Omental fat pad (tissue), 4 donors: ENCODE measurements at places on chromosomes 7 and 10.

DNA sequence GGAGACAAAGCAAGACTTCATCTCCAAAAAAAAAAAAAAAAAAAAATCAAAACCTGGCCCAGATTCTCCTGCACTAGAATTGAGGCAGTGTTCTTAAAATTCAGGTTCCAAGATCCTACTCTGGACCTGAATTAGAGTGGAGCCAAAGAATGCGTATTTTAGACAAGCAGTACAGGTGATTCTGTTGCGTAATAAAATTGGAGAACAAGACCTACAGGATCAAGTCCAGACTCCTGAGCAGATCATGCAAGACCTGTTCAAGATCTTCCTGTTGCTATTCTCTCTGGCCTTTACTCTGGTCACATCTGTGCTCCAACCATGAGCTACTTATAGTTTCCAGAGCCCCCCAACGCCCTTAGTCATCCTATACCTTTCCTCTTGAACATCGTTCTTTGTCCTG, 51.5 kb upstream of the RSBN1L start:
- no peak for DNase-seq

DNA sequence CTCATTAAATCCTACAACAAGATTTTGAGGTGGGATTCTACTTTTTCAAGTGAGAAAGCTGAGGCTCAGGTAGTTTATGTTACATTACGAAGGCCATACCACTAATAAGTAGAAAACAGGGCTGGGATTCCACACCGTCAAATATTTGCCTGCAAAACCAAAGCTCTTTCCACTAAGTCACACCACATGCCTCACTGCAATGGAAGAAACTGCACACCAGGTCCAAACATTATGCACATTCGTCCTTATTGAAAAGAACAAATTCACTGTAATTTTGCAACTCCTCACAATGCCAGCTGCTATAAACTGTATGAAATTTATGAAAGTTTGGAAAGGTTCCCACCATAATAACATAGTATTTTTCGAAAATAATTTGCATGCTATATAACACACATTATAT, 66.5 kb downstream of the DGKB start:
- no peak for DNase-seq

GRCh38 chr7:115008465-115009114, 86.7 kb downstream of the MDFIC start:
- DNase-seq, result no peak

- no peak for DNase-seq
Observed at GRCh38 chr10:33820531-33820930, 486.1 kb upstream of the NRP1 start.

DNA sequence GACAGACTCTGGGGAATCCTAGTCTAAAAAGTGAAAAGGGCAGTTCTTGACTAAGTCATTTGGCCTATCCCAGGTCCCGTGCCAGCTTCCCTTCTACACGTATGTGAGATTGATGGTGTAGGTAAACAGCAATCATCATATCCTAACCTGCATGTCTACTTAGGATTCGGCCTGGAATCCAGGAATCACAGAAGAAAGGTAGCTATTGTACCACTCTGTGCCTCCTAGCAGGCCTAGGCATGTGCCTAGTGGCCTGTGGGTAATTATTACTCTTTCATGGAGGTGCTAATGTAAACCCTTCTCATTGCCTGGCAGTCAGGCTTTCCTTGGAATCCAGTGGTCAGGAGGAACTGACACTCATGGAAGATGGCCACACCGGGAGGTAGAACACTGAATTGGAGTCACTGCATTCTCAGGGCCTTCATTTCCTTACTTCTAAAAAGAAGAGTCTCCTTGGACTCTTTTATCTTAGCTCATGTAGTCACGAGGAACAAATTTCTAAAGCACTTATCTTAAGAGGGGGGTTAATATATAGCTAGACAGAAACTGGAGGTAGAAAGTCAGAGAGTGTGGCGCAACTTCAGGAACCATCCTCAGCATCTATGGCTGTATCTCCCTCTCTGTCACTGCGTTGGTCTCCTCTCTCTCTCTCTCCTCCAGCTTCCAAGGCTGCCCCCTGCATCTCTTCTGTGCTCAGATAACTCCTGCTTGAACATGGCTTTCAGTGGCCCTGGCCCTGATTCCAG, 122.5 kb downstream of the C1GALT1 start:
- DNase-seq, result no peak

GRCh38 chr7:38893061-38893460, 15.9 kb downstream of the VPS41 start:
- DNase-seq, result no peak

DNA sequence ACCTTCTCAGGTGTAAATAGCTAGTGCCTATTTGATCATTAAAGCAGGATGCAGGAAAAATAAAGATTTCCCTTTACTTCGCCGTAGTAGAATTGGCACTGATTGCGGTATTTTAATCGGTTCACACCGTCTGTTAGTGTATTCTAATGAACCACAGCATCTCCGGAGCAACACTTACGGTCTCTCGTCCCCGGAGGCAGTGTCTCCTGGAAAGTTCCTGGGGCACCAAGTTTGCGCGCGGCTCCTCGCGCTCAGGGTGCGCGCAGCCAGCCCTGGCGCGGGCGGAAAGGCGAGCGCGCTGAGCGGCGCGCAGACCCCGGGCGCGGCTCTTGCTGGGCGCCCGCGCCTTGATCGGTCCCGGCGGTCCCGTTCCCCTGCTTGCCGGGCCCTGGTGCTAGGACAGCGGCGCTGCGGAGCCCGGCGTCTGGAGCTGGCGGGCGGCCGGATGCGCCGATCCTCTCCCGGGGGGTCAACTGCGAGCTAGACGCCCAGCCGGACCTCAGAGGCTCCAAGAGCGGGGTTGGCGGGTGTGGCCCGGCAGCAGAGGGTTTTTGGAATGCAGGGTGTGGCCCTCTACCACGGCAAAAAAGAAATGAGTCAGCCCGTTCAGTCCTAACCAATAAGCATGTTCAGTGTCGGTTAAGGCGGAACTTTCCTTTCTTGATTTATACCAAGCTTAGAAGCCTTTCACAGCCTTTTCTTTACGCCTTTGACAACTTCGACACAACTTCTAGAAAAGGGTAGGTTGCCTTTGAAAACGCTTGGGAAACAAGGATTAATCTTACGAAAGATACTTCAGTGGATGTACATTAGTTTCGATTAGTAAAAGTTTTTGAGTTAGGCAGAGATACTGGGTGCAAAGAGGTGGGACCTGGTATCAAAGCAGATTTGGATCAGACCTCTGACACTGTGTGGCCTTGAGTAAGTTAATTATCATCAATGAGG, 166.8 kb upstream of the ASAH2 start:
- no peak for DNase-seq

- DNase-seq, result no peak
Observed at GRCh38 chr10:48361176-48361575, 54.7 kb downstream of the MAPK8 start.

GRCh38 chr7:93923942-93924341, 2.4 kb downstream of the GNG11 start:
- DNase-seq, result no peak

DNA sequence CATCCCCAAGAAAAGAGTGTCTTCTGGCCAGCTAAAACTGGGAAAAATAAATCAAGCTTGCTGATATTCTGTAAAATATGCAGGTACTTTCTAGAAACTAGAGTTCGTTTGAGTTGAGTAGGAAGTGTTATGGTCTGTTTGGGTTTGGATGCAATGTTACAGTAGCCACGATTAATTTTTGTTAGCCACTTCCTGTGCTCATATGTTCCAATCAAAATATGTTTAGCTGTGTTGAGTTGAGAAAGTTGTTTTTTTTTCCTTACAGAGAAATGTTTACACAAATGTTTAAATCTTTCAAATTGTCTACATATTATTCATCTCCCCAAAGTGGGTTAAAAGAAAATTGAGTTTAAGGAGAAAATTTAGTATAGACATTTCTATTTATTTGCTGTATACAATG, 11.3 kb upstream of the LAMB1 start:
- no peak for DNase-seq

- DNase-seq, result no peak
Observed at GRCh38 chr10:118590334-118590733, 5.1 kb downstream of the PRLHR start.

DNA sequence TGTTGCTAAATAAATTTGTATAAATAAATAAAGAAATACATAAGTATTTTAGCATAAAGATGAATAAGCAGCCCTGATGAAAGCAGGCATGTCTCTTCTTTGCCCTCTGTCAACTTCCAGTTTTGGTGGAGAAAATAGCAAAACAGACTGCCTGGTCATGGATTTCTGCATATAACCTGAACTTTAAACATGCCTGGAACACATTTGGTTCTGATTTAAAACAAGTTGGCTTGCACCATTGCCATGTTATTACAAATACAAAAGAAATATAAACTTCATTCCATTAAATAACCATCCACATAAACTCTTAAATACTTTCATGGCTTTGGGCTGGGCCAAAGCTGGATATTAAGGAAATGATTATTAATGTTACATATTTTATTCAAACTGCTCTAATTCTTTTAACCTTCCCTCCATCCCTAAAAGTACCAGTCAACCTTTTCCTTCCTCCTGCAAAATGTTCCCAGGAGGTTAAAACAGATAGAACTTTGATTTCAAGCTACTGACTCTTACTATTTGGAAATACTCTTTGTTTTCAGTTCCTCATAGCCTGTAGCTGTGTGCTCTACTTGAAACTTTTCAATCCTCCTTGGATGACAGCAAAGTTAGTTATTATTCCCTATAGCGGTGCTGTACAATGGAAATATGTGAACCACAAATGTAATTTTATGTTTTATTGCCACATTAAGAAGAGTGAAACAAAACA, 96.3 kb downstream of the BICC1 start:
- DNase-seq, result no peak

DNA sequence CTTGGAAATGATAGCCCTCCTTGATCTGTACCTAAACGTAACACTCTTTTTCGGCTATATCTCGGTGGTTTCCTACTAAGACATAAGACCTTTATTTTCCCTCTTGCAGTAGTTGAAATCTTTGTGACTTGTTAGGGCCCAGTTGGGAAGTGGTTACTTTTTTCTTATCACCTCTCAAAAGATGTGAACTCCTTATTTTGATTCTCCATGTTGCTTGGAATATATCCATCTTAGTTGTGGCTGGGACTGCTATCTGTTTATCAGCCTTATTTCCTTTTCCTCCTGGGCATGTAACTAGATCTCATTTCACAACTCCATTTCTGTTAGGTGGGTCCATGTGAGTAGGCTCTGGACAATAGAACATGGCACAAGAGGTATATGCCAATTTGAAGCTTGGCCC, 4.1 kb upstream of the CPED1 start:
- DNase-seq, result no peak

DNA sequence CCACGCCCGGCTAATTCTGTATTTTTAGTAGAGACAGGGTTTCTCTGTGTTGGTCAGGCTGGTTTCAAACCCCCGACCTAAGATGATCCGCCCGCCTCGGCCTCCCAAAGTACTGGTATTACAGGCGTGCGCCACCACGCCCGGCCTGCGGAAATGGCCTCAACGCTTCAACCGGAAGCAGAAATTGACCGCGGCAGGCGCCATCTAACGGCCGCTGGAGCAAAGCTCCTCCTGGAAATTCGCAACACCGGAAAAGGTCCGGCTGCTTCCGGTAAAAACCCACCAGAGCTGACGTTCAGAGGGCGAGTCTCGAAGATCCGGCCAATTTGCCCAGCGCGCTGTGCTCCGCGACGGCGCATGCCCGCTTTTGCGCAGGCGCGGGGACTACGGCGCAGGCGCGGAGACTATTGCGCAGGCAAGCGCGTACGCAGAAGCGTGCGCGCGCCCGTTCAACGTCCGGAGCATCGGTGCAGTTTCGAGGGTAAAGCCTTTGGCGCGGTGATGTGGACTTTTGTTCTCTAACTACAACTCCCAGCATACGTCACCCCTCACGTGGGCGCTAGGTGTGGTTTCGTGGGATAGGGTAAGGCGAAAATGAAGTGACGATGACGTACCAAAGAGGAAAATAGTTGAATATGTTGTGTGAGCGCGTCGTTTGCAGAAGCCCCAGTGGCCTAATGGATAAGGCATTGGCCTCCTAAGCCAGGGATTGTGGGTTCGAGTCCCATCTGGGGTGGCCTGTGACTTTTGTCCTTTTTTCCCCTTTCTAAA, 915 bp upstream of the FMC1 start:
- DNase-seq, result peak; percentile 100

- DNase-seq, result no peak
Observed at GRCh38 chr10:117163061-117163953, 25.2 kb upstream of the VAX1 start.

- DNase-seq, result no peak
Observed at GRCh38 chr10:91711885-91712680, 79.2 kb upstream of the PPP1R3C start.

GRCh38 chr10:34292194-34292565, 522.9 kb downstream of the PARD3 start:
- no peak for DNase-seq

DNA sequence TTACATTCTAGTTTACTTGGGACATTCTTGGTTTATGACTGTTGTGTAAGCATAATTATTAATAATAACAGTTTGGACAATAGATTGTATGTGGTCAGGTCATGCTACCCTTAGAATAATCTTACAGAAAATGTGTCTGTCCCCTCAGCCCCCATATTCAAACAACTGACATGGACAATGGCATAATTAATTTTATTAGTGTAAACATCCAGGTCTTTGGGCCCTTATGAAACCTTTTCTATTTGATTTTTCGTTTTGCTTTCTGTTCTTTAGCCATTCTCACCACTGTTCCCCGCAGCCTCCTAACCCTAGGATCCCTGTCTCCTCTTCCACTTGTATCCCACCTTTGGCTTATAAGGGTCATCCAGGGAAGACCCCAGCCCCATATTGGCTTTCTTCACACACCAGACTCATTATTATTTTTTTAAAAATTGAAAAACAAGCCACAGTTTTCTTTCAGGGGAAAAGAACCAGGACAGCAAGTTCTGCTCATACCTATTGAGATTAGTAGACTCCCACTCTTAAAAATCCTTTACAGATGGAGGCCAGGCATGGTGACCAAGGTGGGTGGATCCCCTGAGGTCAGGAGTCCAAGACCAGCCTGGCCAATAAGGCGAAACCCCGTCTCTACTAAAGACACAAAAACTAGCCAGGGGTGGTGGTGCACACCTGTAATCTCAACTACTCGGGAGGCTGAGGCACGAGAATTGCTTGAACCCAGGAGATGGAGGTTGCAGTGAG, 11.5 kb downstream of the VIM start:
- no peak for DNase-seq

GRCh38 chr10:88980800-88981199, 9.8 kb upstream of the FAS start:
- no peak for DNase-seq

- no peak for DNase-seq
Observed at GRCh38 chr7:47488969-47489342, 93.0 kb downstream of the TNS3 start.

- no peak for DNase-seq
Observed at GRCh38 chr7:2813350-2814185, 30.5 kb downstream of the GNA12 start.

- no peak for DNase-seq
Observed at GRCh38 chr7:107070710-107071109, 26.2 kb downstream of the PRKAR2B start.

DNA sequence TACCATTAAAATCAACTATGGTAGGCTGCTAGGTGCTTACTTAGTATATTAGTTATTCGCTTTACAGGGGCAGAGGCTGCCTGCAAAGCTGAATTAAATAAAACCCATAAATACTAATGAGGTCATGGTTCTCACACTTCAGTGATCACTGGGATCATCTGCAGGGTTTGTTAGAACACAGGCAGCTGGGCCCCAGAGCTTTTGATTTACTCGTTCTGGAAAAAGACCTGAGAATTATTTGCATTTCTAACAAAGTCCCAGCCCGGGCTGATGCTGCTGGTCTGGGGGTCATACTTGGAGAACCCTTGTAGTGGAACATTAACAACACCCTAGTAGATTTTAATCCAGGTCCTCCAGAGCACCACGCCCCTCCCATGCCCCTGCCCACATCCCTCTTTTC, 8.5 kb downstream of the UCN3 start:
- DNase-seq, result no peak
